ENCODE measurements at places on chromosomes 3 and 15.

DNA sequence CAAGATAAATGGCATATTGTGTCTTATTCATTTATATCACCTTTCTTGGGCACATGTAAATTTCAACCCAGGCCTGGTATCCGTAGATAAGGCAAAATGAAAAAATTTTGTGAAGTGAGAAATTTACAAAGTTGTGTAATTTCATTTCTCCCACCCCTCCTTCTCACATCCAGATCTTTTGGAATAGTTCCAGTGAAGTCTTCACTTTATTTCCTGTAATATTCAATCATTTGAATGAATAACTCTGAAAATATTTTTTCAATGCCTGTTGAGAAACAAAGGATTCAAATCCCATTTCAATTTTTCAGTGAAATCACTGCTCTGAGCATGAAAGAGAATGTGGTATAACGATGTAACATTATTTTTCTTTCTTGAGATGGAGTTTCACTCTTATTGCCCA is 53.4 kb downstream of the BTLA start:
- DNase-seq = no peak

DNA sequence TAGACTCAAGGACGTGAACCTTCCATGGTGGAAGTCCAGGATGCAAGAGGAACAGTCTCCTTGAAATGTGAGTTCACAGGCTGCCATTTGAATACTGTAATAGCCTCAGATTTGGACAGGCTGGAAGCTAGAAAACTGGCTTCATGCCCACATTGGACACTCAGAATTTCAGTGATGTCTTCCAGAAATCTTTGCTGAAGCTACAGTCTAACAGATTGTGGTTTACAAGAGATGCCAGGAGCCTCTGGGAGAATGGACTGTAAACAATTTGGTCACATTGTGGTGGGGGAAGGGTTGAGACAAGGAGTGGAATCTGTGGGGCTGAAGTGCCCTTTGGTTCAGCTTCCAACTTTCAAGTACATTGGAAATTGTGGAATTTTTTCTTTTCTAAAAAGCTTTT is 252.0 kb upstream of the PROK2 start:
- DNase-seq = no peak

- DNase-seq = peak; percentile 5
Observed at GRCh38 chr3:57910990-57911389, 97.2 kb upstream of the FLNB start.

DNA sequence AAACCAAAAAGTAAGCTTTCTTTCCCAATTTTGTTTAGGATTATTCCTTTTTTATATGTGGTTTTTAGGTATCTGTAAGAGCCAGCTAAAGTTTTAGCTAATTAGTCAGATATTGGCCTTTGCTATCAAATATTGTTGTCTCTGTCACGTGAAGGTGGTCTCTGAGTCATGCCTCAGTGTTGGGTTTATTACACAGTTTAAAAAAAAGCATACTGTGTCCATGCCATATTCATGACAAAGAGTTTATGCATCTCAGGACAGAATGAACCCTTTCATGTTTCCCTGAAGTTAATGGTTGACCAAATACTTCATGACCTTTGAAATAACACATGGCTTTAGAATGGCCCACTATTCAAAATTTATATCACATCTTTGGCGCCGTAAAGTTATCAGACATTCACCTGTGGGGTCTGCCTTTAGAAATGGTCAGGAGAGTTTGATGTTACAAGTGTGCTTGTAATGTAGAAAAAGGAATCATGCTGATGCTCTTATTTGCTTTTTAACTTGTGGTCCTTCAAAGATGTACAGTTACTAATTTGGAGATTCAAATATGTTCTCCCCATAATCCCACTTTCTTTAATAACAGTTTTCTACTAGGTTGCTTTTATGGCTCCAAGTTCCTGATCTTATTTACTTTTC is 101.5 kb downstream of the MYRIP start:
- DNase-seq = no peak

GRCh38 chr3:23944007-23944783 is 891 bp upstream of the NR1D2 start:
- no peak for DNase-seq

- DNase-seq = no peak
Observed at GRCh38 chr15:45670511-45670910, 35.7 kb downstream of the SQOR start.

DNA sequence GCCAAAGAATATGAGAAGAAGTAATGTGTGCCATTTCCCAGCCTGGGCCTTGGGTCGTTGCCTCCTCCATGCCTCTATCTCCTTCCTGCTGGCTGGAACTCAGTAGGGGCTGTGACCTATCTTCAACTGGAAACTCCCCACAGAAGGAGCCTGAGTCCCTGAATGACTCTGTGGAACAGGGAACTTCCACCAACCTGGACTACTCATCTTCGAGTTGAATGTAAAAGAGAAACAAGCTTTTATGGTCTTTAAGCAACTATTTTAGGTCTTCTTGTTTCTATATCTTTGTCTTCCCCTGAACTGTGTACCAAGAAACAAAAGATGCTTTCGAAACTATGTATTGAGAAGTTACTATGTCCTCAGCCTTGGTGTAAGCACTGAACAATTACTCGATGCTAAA is 355.3 kb upstream of the NR2F2 start:
- no peak for DNase-seq

GRCh38 chr3:159831466-159831865 is 157.2 kb upstream of the IL12A start:
- no peak for DNase-seq

DNA sequence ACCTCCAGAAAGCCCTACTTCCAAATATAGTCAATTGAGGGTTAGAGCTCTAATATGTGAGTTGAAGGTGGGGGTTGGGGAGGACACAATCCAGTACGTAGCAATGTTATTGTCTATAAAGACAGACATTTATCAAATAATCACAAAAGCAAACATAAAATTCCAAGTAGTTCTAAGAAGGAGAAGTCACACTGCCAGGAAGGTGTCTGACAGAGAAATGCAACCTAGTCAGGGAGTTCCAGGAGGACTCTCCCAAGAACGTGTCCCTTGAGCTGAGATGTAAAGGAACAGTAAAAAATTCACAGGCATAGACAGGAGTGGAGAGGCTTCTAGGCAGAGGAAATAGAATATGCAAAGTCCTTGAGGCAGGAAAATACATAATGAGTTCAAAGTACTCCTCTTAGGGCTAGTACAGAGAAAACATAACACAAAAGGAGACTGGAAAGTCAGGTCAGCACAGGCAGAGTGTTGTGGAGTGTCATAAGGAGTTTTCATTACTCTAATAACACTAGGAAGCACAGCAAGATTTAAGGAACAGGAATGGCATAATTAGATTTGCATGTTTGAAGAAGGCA is 277.6 kb upstream of the STT3B start:
- no peak for DNase-seq

- peak; percentile 59 for DNase-seq
Observed at GRCh38 chr3:149487598-149488197, 13.2 kb downstream of the TM4SF4 start.

DNA sequence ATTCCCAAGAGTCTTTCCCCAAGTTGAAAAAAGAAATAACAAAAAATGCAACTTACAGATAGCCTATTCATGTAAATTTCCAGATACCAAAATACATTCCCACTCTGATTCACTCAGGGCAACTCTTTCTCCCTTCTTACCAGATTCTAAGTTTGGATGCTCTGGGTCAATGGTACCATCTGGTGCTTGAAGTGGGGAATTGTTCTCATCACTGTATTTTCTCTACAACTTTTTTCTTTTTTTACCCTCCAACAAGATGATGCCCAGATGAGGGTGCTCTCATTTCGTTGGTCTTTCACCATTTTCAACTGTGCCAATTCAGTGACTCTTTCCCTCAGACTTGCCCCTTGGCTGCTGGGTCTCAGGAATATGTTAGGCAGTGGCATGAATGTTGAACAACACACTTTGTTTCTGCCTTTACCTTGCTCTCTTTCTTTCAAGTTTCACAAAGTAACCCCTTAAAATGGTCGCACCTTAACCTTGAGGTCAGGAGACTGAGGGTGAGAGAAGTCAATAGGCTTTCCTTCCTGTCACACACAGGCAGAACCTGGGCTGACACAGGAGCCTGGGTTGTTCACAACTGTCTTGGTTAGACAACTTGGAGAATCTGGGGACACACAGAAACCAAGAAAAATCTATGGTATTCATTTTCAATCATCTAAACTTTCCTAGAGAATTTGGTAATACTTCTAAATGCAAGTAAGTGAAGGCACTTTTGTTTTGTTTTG is 330.7 kb upstream of the SLCO3A1 start:
- DNase-seq = peak; percentile 51

GRCh38 chr3:61371123-61371522 is 119.9 kb upstream of the FHIT start:
- peak; percentile 9 for DNase-seq

DNA sequence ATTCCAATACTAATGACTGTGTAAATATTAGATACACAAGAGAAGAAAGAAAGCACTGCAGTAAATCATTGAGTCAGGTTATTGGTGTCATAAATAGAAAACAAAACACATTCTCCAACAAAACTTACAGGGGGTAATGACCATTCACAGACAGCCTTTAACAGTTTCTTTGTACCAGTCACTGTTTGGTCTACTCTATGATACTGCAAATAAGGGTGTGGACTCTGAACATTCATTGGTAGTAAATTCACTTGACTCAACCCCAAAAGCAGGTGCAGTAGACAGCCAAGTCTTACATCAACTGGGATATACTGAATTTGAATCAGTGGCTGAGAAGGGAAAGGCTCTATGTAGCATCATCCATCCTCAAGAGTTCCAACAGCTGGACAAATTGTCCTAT is 463.5 kb downstream of the FOXP1 start:
- DNase-seq = no peak

GRCh38 chr15:52338058-52338457 is 42.5 kb upstream of the MYO5C start:
- no peak for DNase-seq

DNA sequence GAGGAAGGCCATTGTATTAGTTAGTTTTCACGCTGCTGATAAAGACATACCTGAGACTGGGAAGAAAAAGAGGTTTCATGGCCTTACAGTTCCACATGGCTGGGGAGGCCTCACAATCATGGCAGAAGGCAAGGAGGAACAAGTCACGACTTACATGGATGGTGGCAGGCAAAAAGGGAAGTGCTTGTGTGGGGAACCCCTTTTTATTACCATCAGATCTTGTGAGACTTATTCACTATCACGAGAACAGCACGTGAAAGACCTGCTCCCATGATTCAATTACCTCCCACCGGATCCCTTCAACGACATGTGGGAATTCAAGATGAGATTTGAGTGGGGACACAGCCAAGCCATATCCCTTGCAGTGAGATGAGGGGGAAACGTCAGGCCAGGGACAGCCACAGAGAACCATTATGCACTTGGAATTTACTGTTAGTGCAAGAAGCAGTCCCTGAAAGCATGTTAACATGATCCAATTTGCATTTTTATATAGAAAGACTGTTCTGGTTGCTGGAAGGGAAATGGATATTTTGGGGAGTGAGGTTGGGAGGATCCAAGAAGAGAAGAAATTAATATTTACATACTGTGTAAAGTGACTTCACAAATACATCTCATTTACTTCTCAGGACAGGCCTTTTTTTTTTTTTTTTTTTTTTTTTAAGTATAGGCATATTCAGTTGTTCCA is 87.1 kb downstream of the ARNT2 start:
- DNase-seq = no peak

- peak; percentile 1 for DNase-seq
Observed at GRCh38 chr3:57627976-57628375, 30.8 kb upstream of the ARF4 start.

GRCh38 chr3:18124501-18124900 is 300.6 kb downstream of the SATB1 start:
- DNase-seq = peak; percentile 12

GRCh38 chr3:163045945-163046344 is 1549.3 kb downstream of the OTOL1 start:
- no peak for DNase-seq

DNA sequence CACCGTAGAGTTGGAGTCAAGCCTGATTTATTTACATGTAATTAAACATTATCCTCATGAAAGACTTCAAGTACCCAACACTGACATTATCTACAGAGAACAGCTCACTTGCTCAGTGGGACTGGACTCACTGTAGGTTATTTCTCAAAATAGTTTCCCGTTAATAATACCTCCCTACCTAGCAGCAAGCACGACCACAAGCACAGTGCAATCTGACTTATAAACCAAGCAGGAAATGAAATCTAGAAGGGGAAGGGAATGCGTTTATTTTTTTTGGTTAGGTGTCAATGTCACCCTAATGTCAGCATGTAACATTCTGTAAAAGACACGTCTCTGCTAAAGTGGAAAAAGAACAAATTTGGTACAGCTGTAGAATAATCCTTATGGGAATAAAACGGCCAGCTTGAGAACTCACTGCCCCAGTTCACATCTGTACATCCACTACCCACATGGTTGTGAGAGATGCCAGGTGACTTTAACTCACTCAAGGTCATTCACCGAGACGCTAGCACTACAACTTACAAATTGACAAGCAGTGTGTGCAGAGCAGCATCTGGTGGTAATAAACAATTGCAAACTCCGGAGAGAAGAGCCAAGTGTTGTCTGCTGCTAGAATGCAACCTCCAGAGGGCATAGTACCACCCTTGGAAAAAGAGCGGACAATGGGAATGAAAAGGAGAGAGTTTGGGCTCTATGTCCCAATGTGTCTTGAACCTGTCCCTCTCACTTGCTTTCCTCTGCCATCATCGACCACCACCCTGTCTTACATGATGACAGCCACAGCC is 242.5 kb downstream of the CADPS start:
- no peak for DNase-seq

DNA sequence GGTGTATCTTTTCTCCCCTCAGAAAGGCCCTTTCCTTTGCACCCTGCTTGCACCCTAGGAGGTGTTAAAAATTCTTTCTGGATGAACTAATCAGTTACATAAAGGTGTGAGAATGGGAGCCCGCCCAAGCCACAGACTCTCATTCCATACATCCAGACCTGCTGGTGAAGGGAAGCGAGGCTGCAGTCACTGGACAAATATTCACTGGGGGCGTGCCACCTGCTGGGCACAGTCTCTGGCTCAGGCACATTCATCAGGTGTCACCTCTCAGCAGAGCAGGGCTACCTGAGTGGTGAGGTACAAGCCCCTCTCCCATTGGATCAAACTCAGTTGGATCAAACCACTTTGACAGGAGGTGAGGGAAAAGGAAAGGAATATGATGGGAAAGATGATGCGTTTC is 52.0 kb downstream of the NTRK3 start:
- DNase-seq = no peak

DNA sequence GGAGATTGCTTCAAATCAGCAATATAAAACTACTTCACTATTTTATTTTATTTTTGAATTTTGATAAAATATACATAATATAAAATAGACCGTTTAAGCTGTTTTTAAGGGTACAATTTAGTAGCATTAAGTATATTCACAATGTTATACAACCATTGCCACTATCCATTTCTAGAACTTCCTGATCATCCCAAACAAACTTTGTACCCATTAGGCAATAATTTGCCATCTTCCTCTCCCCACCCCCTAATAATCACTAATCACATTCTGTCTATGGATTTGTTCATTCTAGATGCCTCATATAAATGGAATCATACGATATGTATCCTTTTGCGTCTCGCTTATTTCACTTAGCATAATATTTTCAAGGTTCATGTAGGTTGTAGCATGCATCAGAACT is 28.9 kb downstream of the FANCD2 start:
- no peak for DNase-seq

- no peak for DNase-seq
Observed at GRCh38 chr3:126551839-126552687, 6.7 kb downstream of the C3orf22 start.

Data from A673 (cell line).